ENCODE measurements at places on chromosomes 5 and 9. TPM values are rescaled to one million over a fixed set of nuclear protein-coding genes. Genes with fewer than 3 reads are reported as not detected.

DNA sequence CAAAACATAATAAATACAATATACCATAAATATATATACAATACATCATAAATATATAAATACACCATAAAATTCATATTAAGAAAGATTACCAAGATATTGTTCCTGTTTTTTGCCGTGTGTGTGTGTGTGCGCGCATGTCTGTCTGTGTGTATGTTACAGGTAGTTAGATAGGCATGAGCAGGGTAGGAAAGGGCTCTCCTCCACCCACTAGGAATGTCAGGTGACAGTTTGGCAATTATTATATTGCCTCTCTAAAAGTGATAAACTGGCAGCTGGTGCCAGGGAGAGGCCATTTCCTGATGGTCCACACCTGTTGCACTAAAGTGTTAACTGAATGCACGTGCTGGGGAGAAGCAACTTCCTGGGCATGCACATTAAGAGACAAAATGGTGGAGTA lies 232.8 kb downstream of the ADAMTS6 start:
- DNase-seq: no peak

Gene LAMC3
- total RNA-seq: under 0.01 TPM

GRCh38 chr5:99187611-99188010 lies 258.8 kb upstream of the CHD1 start:
- no peak for DNase-seq

GRCh38 chr9:72674961-72675360 lies 153.6 kb downstream of the TMC1 start:
- DNase-seq: no peak

DNA sequence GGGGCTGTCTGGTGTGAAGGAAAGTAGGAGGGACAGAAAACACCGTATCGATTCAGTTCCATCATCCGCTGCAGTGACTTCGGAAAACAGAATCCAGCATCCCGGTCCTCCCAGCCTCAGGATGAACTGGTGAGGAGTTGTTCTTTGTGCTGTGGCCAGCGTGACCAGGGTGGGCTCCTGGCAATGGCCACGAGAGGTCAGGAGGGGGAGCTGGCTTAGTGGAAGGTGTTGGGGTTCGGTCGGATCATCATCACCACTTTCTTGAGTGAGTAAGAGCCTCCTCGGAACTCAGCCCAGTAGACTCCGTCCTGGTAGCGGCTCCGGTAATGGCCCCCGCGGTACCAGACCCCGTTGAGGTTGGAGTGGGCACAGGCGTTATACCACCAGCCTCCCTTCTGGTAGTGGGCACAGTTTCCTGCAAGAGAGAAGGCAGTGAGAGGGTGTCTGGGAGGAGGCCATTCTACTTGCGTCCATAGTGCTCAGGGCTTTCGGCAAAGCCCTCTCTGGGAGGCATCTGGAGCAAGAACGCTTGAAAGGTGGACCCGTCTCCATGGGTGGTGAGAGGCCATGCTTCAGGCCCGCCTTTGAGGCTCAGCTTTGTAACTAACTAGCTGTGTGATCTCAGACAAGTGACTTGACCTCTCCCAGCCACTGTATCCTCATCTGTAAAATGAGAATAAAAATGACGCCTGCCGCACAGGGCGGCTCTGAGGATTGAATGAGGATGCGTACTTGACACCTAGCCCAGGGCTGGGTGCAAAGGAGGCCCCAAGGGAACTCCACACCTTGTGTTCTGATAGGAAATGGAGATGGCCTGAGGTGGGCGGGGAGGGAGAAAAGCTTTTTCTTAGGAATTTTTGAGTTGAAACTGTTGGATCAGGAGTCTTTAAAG lies 33.5 kb downstream of the ANGPTL2 start:
- DNase-seq: no peak

DNA sequence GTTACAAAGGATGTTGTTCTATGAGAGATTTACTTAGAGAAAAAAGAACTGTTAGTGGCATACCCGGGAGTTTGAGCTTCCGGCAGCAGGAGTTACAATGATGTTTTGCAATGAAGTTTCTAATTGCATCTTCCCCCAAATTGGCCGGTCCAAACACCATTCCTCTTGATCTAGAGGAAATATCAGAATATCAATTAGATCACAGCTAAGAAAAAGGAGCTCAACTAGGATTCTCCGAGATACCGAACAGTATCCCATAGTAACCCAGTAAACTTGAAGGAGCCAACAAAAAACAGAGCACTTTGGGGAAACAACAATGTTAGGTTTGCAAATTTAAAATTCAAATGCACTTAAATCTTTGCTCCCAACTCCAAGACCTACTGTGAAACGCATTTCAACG lies 159.5 kb downstream of the TRPM6 start:
- no peak for DNase-seq

Data from hematopoietic multipotent progenitor cell (in vitro differentiated cells).